ENCODE measurements at places on chromosomes 4 and X. TPM values are rescaled to one million over a fixed set of nuclear protein-coding genes. Genes with fewer than 3 reads are reported as not detected.

The ITM2A gene
- total RNA-seq: not detected

The PAGE4 gene
- total RNA-seq: not detected

The PSAPL1 gene
- total RNA-seq: 0.33 TPM

The TSC22D3 gene
- 150 TPM for total RNA-seq

The CDKL5 gene
- total RNA-seq: 2.3 TPM

The TEX13D gene
- not detected for total RNA-seq

The CENPVL2 gene
- not detected for total RNA-seq
